Suppressor macrophage treated with lipopolysaccharide for 1 hour (primary cell): ENCODE measurements at places on chromosomes 13 and 19.

DNA sequence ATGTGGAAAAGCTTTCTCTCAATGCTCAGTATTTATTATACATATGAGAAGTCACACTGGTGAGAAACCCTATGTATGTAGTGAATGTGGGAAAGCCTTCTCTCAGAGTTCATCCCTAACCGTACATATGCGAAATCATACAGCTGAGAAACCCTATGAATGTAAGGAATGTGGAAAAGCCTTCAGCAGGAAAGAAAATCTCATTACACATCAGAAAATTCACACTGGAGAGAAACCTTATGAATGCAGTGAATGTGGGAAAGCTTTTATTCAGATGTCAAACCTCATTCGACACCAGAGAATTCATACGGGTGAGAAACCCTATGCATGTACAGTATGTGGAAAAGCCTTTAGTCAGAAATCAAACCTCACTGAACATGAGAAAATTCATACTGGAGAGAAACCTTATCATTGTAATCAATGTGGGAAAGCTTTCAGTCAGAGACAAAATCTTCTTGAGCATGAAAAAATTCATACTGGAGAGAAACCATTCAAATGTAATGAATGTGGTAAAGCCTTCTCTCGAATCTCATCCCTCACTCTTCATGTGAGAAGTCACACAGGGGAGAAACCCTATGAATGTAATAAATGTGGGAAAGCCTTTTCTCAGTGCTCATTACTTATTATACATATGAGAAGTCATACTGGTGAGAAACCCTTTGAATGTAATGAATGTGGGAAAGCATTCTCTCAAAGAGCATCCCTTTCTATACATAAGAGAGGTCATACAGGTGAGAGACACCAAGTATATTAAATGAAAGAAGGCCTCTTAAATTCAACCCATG, 34.4 kb downstream of the ZNF568 start:
- DNase-seq = no peak

GRCh38 chr19:2796659-2797266, 11.5 kb downstream of the THOP1 start:
- DNase-seq = no peak

- DNase-seq = no peak
These were observed 42.1 kb downstream of the FOXO1 start for GRCh38 chr13:40624383-40624782.

GRCh38 chr19:55591555-55591954, 7.8 kb downstream of the FIZ1 start:
- no peak for DNase-seq

GRCh38 chr13:40056898-40057619, 401.6 kb downstream of the COG6 start:
- no peak for DNase-seq

- DNase-seq = no peak
These were observed 268.7 kb downstream of the NHLRC3 start for GRCh38 chr13:39306639-39307589.

DNA sequence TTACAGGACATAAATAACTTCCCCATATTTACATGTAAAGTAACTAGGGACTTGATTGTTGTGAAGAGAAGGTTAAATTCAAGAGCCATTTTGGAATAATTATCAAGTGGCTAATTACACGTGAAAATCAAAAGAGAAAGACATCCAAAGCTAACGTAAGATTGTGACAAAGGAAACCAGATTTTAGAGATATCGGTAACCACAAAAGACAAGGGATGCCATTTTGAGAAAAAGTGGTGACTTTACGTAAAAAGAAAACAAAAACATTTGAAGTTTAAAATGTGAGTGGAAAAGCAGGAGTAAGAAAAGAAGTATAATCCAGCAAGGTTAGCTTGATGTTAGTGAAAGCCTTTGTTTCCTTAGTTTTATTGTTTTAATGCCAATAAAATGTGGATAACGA, 10.9 kb upstream of the VWA8 start:
- no peak for DNase-seq
